ENCODE measurements at places on chromosomes 5 and 9. TPM values are rescaled to one million over a fixed set of nuclear protein-coding genes. Genes with fewer than 3 reads are reported as not detected.

DRD1 gene
- not detected for total RNA-seq

PLCXD3 gene
- total RNA-seq: not detected

RANBP3L gene
- not detected for total RNA-seq

PAPPA gene
- total RNA-seq: 0.37 TPM

DDX4 gene
- total RNA-seq: not detected

LCN15 gene
- total RNA-seq: not detected

FKBP15 gene
- 45.6 TPM for total RNA-seq

PRRC2B gene
- 138 TPM for total RNA-seq

DELE1 gene
- 69.7 TPM for total RNA-seq

ADAMTS16 gene
- not detected for total RNA-seq

RNF224 gene
- not detected for total RNA-seq

PCDHGA4 gene
- not detected for total RNA-seq

CTSL gene
- total RNA-seq: 5.2 TPM

CDC25C gene
- total RNA-seq: 30.5 TPM

RHOBTB3 gene
- 9.7 TPM for total RNA-seq

DBH gene
- not detected for total RNA-seq

LECT2 gene
- total RNA-seq: not detected

All from activated naive CD4-positive, alpha-beta T cell treated with anti-CD3 and anti-CD28 coated beads, Interleukin-2, amount 50 U/mL, for 72 hours (primary cell).